Spinal cord (tissue), 10 donors: ENCODE measurements at places on chromosomes 4 and X.

DNA sequence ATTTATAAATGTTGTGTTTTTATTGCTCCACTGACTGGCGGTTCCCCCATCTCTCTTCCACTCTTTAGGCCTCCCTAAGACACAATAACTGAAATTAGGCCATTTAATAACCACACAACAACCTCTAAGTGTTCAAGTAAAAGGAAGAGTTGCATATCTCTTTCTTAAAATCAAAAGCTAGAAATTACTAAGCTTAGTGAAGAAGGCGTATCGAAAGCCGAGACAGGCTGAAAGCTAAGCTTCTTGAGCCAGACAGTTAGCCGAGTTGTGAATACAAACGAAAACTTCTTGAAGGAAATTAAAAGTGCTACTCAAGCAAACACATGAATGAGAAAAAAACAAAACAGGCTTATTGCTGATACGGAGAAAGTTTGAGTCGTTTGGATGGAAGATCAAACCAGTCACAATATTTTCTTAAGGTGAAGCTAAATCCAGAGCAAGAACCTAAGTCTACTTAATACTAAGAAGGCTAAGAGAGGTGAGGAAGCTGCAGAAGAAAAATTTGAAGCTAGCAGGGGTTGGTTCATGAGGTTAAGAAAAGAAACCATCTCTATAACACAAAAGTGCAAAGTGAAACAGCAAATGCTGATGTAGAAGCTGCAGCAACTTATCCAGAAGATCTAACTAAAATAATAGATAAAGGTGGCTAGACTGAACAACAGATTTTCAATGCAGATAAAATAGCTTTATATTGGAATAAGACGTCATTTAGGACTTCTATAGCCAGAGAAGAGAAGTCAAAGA is 194.0 kb upstream of the TTC29 start:
- no peak for DNase-seq

- DNase-seq: no peak
Measured at GRCh38 chr4:113028074-113028473, 21.4 kb upstream of the ANK2 start.

DNA sequence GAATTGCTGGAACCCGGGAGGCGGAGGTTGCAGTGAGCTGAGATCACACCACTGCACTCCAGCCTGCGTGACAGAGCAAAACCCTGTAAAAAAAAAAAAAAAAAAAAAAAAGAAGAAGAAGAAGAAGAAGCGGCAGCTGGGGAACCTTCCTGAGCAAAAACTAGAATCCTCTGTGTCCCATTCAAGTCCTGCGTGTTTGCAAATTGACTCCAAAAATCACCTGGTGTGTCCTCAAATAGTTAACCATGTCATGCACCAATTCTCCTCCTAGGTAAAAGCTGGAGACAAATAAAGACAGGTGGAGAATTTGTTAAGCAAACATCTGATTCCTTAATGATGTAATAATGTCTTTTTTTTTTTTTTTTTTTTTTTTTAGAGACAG is 31.9 kb upstream of the ASMTL start:
- no peak for DNase-seq

- DNase-seq: no peak
Measured at GRCh38 chr4:122652379-122652778, 31.5 kb upstream of the IL21 start.

DNA sequence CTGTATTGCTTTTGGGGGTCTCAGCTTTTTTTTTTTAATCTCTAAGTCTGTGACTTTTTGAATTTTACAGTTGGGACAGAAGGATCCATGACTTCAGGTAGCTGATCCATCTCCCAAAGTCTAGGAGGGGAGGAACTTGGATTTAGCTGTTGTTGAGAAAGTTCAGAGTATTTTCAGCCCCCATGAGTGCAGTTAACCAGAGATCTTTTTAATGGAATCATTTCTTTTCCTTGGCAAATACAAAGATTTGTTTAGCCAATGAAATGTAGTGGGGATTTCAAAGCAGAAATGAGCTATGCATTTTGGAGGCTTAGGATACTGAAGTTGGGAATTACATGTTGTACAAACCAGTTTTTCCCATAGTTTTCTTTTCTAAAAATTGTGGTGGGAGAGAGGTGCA is 18.1 kb downstream of the FNIP2 start:
- DNase-seq: no peak

GRCh38 chrX:19707246-19707871 is 180.0 kb downstream of the SH3KBP1 start:
- no peak for DNase-seq

DNA sequence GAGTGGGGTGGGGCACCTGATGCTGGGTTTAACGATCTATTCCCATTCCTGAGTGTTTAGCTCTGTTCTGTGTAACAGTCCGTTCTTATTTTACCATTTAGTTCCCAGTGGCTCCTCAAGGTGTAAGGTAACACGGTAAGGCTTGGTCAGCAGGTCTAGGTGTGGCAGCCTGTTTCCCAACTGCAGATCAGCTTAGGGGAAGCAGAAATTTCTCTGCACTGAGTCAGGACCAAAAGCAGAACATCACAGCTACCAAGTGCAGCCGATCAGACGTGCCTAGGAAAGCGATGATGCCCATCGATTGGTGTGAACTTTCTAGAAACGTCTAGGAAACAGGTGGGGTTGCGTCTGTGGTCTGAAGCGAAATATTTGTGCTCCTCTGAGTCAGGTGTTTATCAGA is 240.1 kb downstream of the STIM2 start:
- no peak for DNase-seq

- no peak for DNase-seq
Measured at GRCh38 chrX:154731881-154732280, 19.0 kb downstream of the GAB3 start.

GRCh38 chrX:87236830-87237440 is 280.7 kb upstream of the KLHL4 start:
- DNase-seq: no peak

GRCh38 chrX:37361596-37361995 is 12.4 kb downstream of the PRRG1 start:
- DNase-seq: no peak

GRCh38 chr4:112885897-112886296 is 163.6 kb upstream of the ANK2 start:
- DNase-seq: peak; percentile 27

- no peak for DNase-seq
Measured at GRCh38 chr4:89197920-89198319, 86.6 kb downstream of the TIGD2 start.

DNA sequence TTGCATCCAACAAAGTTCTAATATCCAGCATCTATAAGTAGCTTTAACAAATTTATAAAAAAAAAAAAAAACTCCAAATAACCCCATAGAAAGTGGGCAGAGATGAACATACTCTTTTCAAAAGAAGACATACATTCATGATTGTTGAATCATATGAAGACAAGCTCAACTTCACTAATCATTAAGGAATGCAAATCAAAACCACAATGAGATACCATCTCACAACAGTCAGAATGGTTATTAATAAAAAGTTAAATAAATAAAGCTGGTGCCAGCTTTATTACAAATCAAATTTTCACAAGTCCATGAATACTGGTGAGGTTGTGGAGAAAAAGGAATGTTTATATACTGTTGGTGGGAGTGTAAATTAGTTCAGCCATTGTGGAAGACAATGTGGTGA is 592.0 kb downstream of the IQCM start:
- no peak for DNase-seq

- no peak for DNase-seq
Measured at GRCh38 chrX:37840931-37841330, 6.4 kb downstream of the DYNLT3 start.

DNA sequence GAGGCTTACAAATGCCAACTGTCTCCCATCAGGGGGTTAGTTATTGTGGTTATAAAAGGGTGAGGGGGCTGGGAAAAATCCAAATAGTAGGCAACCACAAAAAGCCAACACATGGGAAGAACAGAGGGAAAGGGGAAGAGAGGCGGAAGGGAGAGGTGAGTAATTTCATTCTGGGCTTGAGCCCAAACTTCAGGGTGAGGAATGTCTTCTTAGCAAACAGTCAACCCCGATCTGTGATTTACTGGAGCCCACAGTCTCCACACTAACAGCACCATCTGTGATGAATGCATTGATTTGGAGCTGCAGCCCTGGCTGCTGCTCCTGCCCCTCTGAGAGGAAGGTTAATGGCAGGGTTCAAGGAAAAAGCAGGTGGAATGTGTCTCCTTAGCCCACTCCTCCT is 162.2 kb upstream of the GPR101 start:
- DNase-seq: no peak
